ENCODE measurements at places on chromosomes 5 and 9. TPM values are rescaled to one million over a fixed set of nuclear protein-coding genes. Genes with fewer than 3 reads are reported as not detected.

DNA sequence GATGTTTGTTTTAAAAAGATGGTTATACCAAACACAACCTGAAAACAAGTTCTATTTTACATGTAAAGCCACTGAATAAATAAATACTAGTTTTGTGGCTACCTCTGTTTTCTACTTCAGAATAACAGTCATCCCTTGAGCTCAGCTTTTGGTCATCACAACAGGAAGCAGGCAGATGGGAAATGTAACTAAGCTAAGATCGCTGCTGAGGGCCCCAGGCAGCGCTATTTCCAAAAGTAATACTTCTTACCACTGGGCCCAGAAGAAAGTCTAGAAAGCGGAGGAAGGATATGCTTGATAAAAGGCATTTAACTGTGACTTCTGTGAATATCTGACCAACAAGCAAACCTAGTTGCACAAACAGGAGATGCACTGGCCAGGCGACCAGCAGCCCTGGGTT, 61.4 kb downstream of the SERINC5 start:
- peak overlapping the region; percentile 35 for H3K4me3 ChIP-seq
- no peaks in the 10 kb centered on the region for H3K27me3 ChIP-seq
- peaks cover 4% of the 10 kb centered on the region for H3K36me3 ChIP-seq
- peaks cover 85% of the 10 kb centered on the region for H3K4me1 ChIP-seq
- DNase-seq, result no peak

- no peak for DNase-seq
- H3K27ac ChIP-seq, result no peak overlapping the region
- no peak overlapping the region for H3K4me3 ChIP-seq
- H3K4me1 ChIP-seq, result no peaks in the 10 kb centered on the region
- H3K36me3 ChIP-seq, result no peaks in the 10 kb centered on the region
Observed at GRCh38 chr5:67495072-67495471, 298.5 kb upstream of the CD180 start.

GRCh38 chr9:113608082-113608685, 144.7 kb downstream of the RGS3 start:
- H3K27ac ChIP-seq, result no peak overlapping the region
- no peak for DNase-seq

The F12 gene
- total RNA-seq, result 10.3 TPM

DNA sequence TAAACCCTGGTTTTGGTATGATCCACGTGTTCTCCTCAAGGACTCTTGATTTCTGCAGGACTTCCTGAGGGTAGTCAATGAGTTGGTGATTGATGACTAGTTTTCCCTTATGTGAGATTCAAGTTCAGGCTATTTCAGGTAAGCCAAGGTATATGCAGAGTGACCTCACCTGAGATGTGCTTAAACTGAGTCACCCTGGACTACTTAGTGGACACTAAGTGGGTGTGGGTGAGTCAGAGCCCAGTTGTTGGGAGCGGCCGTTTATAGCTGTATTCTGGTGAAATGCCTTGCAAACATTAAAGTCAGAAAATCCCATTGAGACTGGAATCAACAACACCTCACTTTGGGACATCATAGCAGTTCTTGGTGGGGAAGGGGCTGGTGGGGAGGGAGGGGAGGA, 62.9 kb downstream of the SLC28A3 start:
- no peak overlapping the region for H3K4me3 ChIP-seq
- H3K27me3 ChIP-seq, result no peaks in the 10 kb centered on the region
- H3K36me3 ChIP-seq, result no peaks in the 10 kb centered on the region
- no peak overlapping the region for H3K27ac ChIP-seq

The ADGRD2 gene
- not detected for total RNA-seq

- no peak overlapping the region for H3K4me3 ChIP-seq
- peak overlapping the region; percentile 55 for H3K27ac ChIP-seq
- peaks cover 39% of the 10 kb centered on the region for H3K4me1 ChIP-seq
- DNase-seq, result no peak
Observed at GRCh38 chr5:177378884-177379883, 5.0 kb upstream of the SLC34A1 start.

DNA sequence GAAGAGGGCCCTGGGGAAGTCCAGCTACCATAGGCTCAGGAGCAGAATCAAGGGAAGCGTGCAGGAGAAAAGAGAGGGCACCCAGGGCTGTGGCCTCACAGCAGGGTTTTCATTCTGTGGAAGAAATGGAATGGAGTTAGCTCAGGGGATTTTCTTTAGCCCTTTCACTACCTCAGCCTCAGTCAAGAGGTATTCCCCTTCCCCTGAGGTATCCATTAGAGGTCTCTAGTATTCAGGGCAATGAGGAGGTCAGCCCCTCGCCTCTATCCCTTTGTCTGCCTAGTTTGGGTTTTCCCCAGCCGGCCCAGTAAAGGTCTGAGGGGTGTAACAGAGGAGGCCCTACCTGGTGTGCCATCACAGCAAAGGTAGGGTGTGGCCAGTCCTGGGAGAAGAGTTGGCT, 21.5 kb downstream of the GFRA3 start:
- no peak overlapping the region for H3K4me3 ChIP-seq
- no peaks in the 10 kb centered on the region for H3K27me3 ChIP-seq
- no peak overlapping the region for H3K27ac ChIP-seq
- no peaks in the 10 kb centered on the region for H3K36me3 ChIP-seq

DNA sequence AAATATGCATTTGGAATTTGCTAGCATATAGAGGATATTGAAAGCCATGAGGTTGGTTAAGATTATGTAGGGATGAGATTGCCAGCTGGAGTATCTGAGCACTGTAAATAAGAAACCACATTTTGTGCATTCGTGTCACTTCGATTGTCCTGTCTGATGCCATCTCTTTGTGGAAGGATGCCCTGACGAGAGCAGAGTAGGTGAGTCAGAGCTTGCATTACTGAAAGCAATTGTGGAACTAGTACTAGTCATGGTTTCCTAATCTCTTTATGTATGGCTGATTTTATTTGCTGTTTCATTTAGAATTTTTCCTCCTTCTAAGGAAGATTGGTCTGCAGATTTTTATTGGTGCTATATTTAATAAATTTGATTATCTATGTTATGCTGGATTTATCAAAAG, 14.5 kb upstream of the TAS2R1 start:
- H3K36me3 ChIP-seq, result no peaks in the 10 kb centered on the region
- H3K27me3 ChIP-seq, result no peaks in the 10 kb centered on the region
- no peak overlapping the region for H3K4me3 ChIP-seq
- no peak overlapping the region for H3K27ac ChIP-seq

The LRRTM2 gene
- not detected for total RNA-seq

DNA sequence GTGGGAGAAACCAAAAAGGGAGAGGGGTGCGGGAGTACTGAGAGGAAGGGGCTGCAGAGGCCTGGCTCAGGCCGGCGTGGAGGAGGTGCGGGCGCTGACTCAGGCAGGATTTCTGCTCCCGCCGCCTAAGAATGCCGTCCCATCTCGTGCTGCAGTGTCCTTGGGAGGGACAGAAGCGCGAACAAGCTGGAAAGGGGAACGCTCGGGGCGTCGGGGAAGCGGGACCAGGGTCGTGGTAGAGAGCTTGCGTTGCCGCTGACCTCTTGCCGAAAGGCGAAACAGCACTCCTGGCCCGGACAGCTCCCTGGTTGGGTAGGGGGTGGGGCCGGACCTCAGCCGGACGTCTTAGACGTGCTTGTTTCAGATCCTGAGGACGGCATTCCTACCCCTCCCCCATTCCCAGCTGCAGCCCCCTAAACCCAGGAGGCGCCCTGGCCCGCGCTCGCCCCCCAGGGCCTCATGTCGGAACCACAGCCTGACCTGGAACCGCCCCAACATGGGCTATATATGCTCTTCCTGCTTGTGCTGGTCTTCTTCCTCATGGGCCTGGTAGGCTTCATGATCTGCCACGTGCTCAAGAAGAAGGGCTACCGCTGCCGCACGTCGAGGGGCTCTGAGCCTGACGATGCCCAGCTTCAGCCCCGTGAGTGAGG, 1.1 kb downstream of the RELL2 start:
- H3K27ac ChIP-seq, result peak overlapping the region; percentile 85
- peak overlapping the region; percentile 97 for H3K4me3 ChIP-seq
- H3K36me3 ChIP-seq, result no peaks in the 10 kb centered on the region

DNA sequence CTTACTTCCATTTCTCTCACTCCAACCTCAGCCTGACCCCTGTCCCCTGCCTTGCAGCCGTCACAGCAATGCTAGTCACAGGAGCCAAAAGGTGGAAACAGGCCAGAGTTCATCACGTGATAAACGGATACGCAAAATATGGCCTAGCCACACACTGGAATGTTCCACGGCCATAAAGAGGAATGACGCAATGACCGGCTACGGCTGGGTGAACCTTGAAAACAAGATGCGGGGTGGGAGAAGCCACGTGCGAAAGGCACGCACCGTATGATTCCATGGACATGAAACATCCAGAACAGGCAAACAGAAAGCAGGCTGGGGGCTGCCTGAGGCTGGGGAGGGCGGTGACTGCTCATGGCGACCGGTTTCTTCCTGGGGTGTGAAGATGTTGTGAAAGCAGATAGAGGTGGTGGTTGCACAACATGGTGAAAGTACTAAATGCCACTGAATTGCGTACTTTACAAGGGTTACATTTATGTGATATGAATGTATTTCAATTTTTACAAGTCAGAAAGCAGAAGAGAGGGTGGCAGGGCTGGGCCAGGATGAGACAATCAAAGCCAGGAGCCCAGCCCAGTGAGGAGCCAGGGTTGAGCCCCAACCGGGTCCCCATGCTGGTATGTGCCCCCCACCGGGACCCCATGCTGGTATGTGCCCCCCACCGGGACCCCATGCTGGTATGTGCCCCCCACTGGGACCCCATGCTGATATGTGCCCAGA, 117.8 kb upstream of the SARDH start:
- H3K4me1 ChIP-seq, result no peaks in the 10 kb centered on the region
- H3K4me3 ChIP-seq, result no peak overlapping the region
- no peak overlapping the region for H3K27ac ChIP-seq
- H3K27me3 ChIP-seq, result no peaks in the 10 kb centered on the region
- no peaks in the 10 kb centered on the region for H3K36me3 ChIP-seq
